ENCODE measurements at places on chromosomes 5 and 9. TPM values are rescaled to one million over a fixed set of nuclear protein-coding genes. Genes with fewer than 3 reads are reported as not detected.

- no peak for DNase-seq
- H3K27ac ChIP-seq: no peak overlapping the region
- H3K4me3 ChIP-seq: no peak overlapping the region
- no peaks in the 10 kb centered on the region for H3K27me3 ChIP-seq
- H3K4me1 ChIP-seq: no peaks in the 10 kb centered on the region
Observed at GRCh38 chr9:68740561-68740960, 35.5 kb downstream of the PIP5K1B start.

GRCh38 chr5:167378894-167379723 lies 912.3 kb upstream of the WWC1 start:
- H3K27me3 ChIP-seq: no peaks in the 10 kb centered on the region
- no peaks in the 10 kb centered on the region for H3K4me1 ChIP-seq
- no peak for DNase-seq
- no peaks in the 10 kb centered on the region for H3K36me3 ChIP-seq
- no peak overlapping the region for H3K4me3 ChIP-seq

GRCh38 chr5:124790895-124791732 lies 44.7 kb upstream of the ZNF608 start:
- peak; percentile 91 for DNase-seq
- no peaks in the 10 kb centered on the region for H3K36me3 ChIP-seq
- no peaks in the 10 kb centered on the region for H3K27me3 ChIP-seq
- no peak overlapping the region for H3K27ac ChIP-seq

Gene FGF18
- total RNA-seq: 3.1 TPM

Gene GFI1B
- total RNA-seq: 1.0 TPM

Gene ARAP3
- 26.6 TPM for total RNA-seq

Data from lung (tissue), 17 donors.